ENCODE measurements at places on chromosomes 2 and 18.

- H3K27me3 ChIP-seq: no peaks in the 10 kb centered on the region
- H3K36me3 ChIP-seq: no peaks in the 10 kb centered on the region
- DNase-seq: no peak
- H3K4me3 ChIP-seq: no peak overlapping the region
- H3K27ac ChIP-seq: no peak overlapping the region
- H3K4me1 ChIP-seq: no peaks in the 10 kb centered on the region
Measured at GRCh38 chr2:124286089-124286783, 261.1 kb downstream of the CNTNAP5 start.

GRCh38 chr2:54572262-54572635 is 116.1 kb downstream of the SPTBN1 start:
- peak; percentile 87 for DNase-seq
- peaks cover 4% of the 10 kb centered on the region for H3K36me3 ChIP-seq
- peak overlapping the region; percentile 3 for H3K4me3 ChIP-seq
- no peaks in the 10 kb centered on the region for H3K27me3 ChIP-seq
- H3K27ac ChIP-seq: peak overlapping the region; percentile 99
- H3K4me1 ChIP-seq: peaks cover 80% of the 10 kb centered on the region

- H3K4me1 ChIP-seq: no peaks in the 10 kb centered on the region
- H3K27ac ChIP-seq: no peak overlapping the region
- no peak overlapping the region for H3K4me3 ChIP-seq
- no peak for DNase-seq
- peaks cover 37% of the 10 kb centered on the region for H3K36me3 ChIP-seq
- H3K27me3 ChIP-seq: no peaks in the 10 kb centered on the region
Measured at GRCh38 chr2:174383796-174384195, 11.7 kb upstream of the SCRN3 start.

- no peak overlapping the region for H3K4me3 ChIP-seq
- H3K4me1 ChIP-seq: peaks cover 12% of the 10 kb centered on the region
- H3K27ac ChIP-seq: no peak overlapping the region
- DNase-seq: peak; percentile 26
- H3K27me3 ChIP-seq: no peaks in the 10 kb centered on the region
Measured at GRCh38 chr18:61992923-61993322, 100.1 kb upstream of the RNF152 start.

DNA sequence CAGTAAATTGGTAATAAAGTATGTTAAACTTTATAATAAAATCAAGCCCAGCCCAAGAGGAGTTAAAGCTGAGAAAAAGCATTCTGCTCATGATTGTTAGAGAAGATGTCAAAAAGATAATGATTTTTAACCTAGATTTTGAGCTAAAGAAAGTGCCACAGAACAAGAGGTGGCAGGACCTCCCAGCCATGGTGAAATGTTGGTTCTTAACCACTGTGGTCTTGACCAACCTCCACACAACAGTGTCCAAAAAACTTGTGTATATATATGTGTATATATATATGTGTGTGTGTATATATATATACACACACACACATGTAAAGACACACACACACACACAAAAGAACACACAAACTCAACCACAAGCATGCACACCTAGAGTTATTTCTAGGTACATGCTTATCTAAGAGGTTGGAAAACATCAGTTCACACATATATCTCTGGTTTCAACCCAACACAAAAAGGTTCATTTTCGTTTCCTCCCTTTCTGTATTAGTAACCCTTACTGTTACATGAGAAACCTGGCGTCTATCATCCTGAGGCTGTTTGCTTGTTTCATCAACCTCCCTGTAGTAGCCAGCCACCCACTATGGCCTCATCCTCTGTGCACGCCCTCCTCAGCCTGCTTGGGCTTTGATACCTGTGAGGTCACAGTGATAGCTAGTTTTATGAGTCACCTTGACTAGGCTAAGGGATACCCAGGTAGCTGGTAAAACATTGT is 631.8 kb upstream of the ID2 start:
- H3K4me3 ChIP-seq: no peak overlapping the region
- H3K27me3 ChIP-seq: no peaks in the 10 kb centered on the region
- H3K27ac ChIP-seq: no peak overlapping the region
- H3K36me3 ChIP-seq: no peaks in the 10 kb centered on the region
- no peak for DNase-seq

- H3K27ac ChIP-seq: no peak overlapping the region
- DNase-seq: no peak
- no peaks in the 10 kb centered on the region for H3K36me3 ChIP-seq
- no peak overlapping the region for H3K4me3 ChIP-seq
- H3K4me1 ChIP-seq: no peaks in the 10 kb centered on the region
Measured at GRCh38 chr2:146228020-146228393, 1616.8 kb upstream of the ACVR2A start.

GRCh38 chr2:65382323-65382722 is 50.1 kb downstream of the SPRED2 start:
- H3K4me1 ChIP-seq: peaks cover 31% of the 10 kb centered on the region
- H3K36me3 ChIP-seq: no peaks in the 10 kb centered on the region
- no peak overlapping the region for H3K27ac ChIP-seq
- H3K27me3 ChIP-seq: no peaks in the 10 kb centered on the region

DNA sequence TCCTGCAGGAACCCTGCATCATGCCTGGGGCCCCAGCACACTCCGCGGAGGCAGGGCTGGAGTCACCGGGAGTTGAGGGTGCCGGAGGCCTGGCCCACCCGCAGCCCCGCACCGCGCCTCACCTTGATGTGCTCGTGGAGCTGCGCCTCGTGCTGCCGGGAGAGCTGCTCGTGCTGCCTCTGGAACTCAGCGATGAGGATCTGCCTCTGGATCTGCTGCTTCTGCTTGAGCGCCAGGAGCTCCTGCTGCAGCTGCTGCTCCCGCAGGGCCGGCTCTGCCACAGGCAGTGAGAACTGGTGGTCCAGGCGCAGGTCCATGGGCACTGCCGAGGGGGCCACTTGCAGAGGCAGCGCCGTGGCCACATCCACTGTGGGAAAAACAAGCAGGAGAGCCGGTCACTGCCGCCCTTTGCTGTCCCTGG is 211.1 kb downstream of the HDAC4 start:
- no peak for DNase-seq
- H3K4me1 ChIP-seq: no peaks in the 10 kb centered on the region
- no peak overlapping the region for H3K4me3 ChIP-seq
- peaks cover 34% of the 10 kb centered on the region for H3K36me3 ChIP-seq

DNA sequence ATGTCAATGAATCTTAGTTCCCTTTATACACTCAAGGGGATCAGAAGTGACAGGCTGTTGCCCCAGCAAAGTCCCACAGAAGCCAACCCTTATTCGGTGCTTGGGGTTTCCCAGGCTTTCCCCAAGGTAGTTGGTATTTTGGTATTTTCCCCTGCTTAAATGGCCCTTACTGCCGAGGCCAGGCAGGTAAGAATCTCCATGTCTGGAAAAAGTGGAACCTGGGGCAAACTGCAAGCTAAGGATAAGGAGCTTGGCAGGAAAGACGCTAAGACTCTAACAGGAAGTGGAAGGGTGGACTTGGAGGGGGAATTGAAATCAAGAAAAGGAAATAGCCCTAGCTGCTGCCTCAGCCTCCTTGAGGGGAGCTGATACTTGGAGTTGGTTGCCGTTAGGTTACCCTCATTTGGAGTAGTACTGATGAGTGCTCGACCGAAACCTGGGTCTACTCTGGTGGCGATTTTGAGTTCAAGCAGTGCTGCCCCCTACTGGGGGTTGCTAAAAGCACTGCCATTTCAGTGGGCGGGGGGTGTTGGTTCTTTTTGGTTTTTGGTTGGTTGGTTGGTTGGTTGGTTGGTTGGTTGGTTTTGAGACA is 3.3 kb upstream of the GPBAR1 start:
- peaks cover 28% of the 10 kb centered on the region for H3K4me1 ChIP-seq
- H3K27me3 ChIP-seq: no peaks in the 10 kb centered on the region
- H3K27ac ChIP-seq: peak overlapping the region; percentile 2
- peaks cover 42% of the 10 kb centered on the region for H3K36me3 ChIP-seq

GRCh38 chr2:64727843-64728463 is 74.2 kb upstream of the SERTAD2 start:
- H3K36me3 ChIP-seq: no peaks in the 10 kb centered on the region
- H3K27ac ChIP-seq: no peak overlapping the region

DNA sequence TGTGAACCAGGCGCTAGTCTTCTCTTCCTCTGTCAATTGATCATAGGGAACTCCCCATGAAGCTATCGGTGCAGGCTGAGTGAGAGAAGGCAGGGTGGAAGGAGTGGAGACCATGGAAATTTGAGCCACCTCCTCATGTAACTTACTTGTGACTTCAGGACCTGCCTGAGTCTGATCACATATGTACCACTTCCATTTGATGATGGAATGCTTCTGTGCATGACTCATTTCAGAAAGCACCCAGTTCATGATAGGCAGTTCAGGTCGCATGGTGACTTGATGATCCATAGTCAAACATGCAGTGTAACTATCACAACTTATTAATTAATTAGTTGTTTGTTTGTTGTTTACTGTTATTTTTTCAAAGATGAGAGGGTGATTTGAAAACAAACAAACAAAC is 1296.7 kb downstream of the SUCLG1 start:
- no peaks in the 10 kb centered on the region for H3K27me3 ChIP-seq
- no peak overlapping the region for H3K4me3 ChIP-seq
- H3K27ac ChIP-seq: no peak overlapping the region
- no peaks in the 10 kb centered on the region for H3K36me3 ChIP-seq

Measured in large intestine (tissue), 12 donors.